ENCODE measurements at places on chromosomes 4 and X.

- no peak for DNase-seq
These were observed 13.7 kb upstream of the ADD1 start for GRCh38 chr4:2829933-2830451.

- DNase-seq: no peak
These were observed 42.1 kb upstream of the PDGFC start for GRCh38 chr4:157013656-157014055.

- DNase-seq: no peak
These were observed 70.2 kb upstream of the LONRF3 start for GRCh38 chrX:118904218-118904617.

DNA sequence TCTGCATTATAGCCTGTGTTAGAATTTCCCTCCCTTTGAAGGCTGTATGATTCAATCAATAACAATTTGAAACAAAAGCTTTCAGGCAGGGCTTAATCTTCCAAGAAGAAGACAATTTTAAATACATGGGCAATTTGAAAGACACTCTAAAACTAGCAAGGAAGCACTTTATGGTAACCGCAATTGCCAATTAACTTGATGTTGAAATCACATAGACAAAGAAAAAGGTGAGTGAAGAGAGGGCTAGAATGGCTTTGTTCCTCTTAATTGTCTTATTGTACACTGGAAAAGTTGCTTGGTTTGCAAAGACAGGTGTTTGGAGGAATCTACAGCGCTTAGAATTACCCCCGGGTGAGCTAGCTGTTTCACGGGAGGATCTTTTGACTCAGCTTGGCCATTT, 74.4 kb upstream of the PRKX start:
- no peak for DNase-seq

DNA sequence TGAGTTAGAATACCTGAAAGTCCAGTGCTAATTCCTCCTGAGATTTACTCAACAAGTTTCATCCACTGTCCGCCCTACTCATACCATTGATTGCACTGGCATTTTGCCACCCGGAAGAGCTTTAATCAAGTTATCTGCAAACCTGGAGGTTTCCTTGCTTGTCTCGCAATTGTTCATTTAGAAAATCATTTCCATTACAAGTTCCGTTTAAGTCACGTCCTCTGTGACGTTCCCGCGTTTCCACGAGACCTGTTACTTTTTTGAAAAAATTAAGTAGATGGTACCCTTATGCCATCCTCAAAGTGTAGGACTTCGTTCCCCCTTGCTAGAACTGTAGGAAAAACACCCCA, 761 bp upstream of the FRYL start:
- no peak for DNase-seq

DNA sequence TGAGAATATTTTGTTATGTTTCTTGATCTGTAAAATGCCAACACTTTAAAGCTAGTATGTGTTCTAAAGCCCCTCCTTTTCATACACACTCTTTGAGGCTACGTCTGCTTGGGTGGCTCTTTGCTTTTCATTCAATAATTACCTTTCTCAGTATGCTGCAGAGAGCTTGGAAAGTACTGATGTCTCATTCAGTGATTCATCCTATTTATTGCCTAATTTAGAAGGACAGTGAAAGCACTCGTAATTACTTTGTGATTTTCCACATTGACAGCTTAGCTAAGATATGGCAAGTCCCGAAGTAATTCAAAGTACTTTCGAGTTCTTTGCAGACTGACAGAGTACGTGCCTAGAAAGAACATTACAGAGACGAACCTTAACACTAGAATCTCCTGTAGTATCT, 57.2 kb downstream of the BMP15 start:
- DNase-seq: no peak

DNA sequence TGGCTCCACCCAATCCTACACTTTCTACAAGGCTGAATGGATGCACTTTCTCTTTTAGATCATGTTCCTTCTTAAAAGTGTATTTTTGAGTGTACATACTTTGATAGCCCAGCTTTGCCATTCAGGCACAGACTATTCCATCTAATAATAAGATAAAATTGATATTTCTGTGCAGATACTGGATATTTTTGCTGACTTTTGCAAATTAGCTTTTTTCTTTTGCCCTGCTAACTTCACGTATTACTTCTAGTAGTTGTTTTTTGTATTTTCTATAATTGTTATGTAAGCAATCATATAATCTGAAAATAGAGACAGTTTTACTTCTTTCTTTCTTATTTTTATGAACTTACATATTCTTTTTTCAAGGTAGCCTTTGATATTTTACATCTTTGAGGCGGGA, 13.5 kb upstream of the GYPA start:
- no peak for DNase-seq

DNA sequence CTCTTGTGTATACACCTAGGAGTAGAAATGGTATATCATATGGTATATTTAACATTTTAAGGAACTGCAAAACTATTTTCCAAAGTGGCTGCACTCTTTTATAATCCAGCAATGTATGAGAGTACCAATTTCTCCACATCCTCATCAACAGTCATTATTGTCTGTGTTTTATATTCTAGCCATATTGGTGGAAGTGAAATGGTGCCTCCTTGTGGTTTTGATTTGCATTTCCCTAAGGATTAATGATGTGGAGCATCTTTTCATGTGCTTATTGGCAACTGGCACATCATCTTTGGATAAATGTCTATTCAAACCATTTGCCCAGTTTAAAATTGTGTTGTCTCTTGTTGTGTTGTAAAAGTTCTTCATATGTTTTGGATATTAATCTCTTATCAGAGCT, 9.6 kb downstream of the BMP15 start:
- peak; percentile 41 for DNase-seq

DNA sequence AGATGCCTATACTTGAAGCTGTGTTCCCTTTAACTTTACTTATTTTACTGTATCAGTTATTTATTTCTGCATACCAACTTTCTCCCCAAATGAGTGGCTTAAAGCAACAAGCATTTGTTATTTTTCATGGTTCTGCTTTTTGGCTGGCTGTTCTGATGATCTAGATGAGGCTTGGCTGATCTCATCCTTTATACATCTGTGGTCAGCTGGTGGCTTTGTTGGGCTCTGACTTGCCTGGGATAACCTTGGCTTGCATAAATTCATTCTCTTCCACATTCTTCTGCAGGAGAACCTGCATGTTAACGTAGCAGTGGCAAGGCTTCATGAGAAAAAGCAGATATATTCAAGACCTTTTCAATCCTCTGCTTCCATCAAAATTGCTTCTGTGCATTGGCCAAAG, 1317.6 kb downstream of the ADGRL3 start:
- DNase-seq: no peak

- no peak for DNase-seq
These were observed 22.3 kb downstream of the TEC start for GRCh38 chr4:48247142-48247877.

DNA sequence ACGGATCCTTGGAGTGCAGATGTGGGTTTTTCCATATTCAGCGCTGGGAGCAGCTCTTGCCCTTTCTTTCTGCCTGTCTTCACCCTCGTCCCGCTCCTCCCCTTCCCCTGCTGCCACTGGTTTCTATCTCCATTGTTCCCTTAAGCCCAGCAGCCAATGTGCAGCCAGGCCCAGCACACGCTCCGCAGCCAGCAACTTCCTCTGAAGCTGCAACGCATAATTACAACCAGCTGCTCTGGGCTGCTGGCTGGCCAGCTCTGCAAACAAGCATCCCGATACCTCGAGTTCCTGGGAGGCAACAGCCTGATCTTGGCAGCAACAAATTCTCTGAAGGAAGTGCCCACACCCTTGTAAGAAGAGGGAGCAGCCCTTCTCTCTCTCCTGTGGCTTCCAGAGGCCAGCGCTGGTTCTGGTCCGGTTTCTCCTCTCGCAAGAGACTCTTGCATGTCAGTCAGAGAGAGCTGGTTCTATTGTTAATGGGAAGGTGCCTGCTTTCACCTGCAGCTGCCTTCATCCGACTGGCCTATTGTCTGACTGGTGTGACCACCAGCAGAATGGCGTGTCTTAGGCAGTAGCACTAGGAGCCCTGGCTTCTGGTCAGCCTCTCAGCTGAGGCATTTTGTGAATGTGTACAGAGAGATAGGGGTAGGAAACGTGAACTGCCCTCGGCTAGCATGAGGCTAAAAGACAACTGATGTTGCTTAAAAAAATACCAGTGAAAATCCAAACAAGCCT, 83.8 kb upstream of the MAML3 start:
- DNase-seq: peak; percentile 89

GRCh38 chrX:19782419-19782818, 105.0 kb downstream of the SH3KBP1 start:
- DNase-seq: no peak

DNA sequence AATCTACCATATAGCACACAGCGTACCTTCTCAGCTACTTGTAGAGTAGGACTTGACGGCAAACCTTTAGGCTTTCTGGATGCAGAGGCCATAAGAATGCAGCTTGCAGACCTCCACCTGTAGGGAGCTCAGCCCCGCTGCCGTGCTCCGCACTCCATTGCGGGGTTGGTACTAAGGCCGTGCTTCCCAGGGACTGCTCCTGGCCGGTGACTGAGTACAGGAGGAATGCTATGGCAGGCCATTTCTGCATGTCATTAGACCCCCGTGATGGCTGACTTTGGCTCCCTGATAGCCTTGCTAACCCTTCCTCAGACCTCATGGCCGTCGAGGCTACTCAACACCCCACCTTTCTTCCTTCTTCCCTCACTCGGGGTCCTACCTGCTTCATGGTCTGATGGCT, 26.4 kb downstream of the TIGD2 start:
- DNase-seq: peak; percentile 65

DNA sequence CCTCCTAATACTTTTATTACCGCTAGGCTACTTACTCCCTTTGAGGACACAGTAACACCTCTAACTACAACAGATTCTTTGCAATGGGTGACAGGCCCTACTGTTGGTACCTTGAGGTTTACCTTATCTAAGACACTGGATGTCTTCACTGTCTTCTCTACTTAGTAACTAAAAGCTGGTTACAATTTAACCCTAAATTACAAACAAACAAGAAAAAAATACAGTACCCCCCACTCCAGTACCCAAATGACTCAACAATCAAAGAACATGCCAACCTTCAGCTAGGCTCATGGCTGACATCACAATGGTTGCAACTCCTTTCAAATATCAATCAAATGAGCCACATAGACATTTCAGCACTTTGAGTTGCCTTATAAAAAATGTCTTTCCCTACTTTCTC, 198.0 kb downstream of the GUCY2F start:
- DNase-seq: no peak

DNA sequence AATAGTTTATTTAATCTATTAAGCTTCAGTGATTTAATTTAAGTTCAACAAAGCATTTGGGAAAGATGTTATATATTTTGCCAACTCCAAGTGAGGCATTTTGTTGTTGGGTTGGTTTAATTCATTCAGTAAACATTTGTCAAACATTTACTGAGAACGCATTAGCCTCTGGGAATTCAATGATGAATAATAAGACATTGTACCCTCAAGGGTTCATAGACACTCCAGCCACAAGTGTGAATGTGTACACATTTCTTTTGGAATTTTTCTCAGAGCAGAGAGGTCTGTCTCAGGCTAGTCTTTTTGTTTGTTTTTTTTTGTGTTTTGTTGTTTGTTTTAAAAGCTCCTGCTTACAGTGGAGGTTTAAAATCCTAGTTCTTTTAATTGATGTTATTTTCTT, 203.9 kb downstream of the SOWAHB start:
- no peak for DNase-seq

DNA sequence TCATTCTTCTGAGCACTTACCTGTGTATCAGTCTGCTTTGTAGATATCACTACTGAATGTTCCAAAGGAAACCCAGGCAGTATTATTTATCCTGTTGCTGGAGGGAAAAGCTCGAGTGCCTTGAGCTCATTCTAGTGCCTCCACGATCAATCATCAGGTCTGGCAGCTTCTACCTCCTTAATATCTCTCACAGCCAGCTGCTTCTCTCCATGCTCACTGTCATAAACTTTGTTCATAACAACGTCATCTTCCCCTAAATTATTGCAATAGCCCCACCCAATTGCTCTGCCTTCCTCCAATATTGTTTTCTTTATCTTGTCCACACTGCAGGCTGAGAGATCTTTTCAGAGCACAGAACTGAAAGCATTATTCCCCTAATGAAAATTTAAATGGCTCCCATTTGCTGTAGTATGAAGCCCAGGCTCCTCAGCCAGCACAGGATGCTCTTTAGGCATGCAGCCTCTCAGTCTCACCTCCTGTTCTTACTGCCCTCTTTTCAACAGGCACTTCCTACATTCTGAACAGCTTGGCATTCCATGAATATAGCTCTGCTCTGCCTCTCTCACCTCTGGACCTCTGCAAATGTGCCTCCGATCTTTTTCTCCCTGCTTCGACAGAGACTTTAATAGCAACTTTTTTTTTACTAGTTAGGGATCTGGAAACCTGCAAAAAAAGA, 504.2 kb upstream of the IGFBP7 start:
- peak; percentile 47 for DNase-seq

GRCh38 chrX:45761920-45762319, 561.2 kb upstream of the DIPK2B start:
- no peak for DNase-seq

DNA sequence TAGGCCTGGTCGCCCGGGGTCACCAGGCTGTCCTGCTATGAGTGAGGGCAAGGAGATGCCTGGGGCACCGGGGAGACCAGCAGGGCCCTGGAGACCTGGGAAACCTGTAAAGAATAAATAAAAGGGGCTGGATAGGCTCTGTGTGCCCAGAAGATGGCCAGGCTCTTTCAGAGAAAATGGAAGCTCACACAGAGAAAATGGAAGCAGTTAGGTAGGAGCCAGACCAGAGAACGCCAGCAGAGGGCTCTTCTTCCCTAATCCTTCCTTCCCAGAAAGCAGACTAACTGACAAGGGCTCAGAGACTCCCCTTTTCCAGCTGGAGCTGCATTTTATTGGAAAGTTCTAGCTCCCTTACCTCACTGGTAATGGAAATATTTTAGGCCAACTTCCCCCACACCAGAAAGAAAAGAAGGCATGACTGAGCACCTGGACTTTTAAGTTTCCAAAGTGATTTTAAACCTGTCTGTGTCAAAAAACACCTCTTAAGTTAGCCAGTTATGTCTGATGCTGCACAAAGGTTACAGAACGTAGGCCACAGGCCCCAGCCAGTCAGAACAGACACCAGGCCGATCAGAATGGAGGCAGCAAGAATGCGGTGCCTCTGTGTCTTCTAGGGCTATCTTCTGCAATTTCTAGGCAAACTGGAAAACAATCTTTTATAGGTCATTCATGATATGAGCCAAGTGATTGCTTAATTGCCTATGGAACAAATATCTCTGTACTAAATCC, 74.0 kb downstream of the ATG4A start:
- peak; percentile 66 for DNase-seq

DNA sequence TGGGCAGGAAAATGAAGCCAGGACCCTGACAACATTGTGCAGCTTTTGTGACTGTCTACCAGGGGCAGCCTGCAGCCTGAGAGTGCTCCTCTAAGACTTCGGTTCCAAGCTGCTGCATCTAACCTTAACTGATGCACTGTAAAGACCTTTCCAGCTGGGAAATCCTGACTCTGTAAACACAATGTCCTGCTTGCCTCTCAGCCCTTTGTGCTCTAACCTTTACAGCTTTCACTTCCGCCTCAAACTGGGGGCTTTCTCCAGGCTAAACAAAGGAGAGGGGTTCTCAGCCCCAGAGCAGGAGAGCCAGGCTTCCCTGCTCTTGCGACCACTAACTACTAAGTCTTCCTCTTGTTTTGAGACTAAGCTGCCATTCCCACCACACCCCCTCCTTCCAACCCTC, 19.3 kb upstream of the RASL11B start:
- no peak for DNase-seq
